ENCODE measurements at places on chromosomes 3 and 15.

- DNase-seq: no peak
Observed at GRCh38 chr3:29639578-29640290, 358.9 kb downstream of the RBMS3 start.

GRCh38 chr3:157494581-157495281 lies 8.5 kb downstream of the VEPH1 start:
- DNase-seq: no peak

GRCh38 chr15:70354346-70354905 lies 256.7 kb upstream of the TLE3 start:
- no peak for DNase-seq

DNA sequence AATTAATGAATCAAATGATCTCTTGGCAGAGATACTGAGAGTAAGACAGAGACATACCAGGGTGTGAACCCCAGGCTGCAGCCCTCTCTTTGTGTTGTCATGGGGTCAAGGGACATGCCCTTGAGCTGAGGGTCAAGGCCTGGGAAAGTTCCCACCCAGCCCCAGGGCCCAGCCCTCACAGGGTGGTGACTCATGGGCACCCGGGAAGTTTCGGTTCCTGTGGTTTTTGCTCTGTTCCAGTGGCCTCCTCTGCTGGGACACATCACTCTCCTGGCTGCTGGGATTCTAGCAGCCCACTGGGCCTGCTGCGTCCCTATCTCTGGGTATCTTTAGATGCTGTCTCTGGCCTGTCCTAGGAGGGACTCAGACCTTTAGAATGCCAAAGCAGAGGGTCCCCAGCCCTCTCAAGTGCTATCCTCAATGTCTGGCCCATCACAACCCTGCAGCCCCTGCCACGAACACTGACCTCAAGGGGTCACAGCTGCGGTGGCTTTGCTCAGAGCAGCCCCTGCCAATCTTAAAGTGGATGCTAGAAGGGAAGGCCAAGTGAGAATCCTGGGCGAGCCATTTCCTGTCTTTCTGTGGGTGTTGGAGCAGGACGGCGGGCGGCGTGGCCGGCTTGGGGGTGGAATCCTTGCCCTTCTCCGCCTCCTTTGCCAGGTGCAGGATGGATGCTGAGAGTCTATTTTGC lies 148.4 kb upstream of the TLE3 start:
- DNase-seq: no peak

DNA sequence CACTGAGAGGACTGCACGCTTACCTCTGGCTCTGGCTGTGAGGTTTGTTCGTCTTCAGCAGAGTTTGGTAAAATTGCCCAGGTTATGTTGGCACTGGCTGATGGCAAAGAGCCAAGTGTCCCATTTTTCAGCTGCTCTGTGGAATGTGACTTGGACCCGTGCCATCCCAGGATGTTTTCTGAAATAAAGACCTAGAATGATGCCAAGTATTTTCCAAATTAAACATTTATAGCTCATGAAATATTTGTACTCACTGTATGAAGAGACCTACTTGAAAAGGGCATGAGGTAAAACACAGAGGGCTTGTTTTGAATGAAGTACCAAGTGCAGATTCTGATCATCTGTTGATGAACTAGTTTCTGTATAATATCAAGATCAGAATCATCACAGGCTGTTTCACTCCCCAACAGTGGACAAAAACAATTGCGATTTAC lies 200.5 kb downstream of the STT3B start:
- DNase-seq: no peak

- DNase-seq: no peak
Observed at GRCh38 chr3:186760897-186761447, 22.4 kb upstream of the EIF4A2 start.

DNA sequence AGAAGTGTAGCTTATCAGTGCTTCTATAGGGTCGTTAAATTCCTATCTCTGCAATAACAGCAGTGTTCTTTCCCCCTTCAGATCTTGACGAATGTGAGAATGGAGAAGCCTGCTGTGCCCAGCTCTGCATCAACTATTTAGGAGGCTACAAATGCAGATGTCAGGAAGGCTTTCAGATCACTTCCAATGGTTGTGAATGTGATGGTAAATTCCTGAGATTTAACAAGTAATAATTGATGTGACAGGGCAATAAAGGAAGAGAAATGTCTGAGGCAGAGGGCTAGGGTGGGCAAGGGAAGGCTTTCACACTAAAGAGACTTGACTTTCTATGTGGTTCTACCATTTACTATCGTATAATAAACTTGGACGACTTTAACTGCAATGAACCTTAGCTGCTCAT lies 711.7 kb upstream of the GOLIM4 start:
- no peak for DNase-seq

GRCh38 chr3:67384016-67384415 lies 270.4 kb downstream of the SUCLG2 start:
- no peak for DNase-seq

GRCh38 chr3:107690522-107691138 lies 167.9 kb downstream of the BBX start:
- no peak for DNase-seq

DNA sequence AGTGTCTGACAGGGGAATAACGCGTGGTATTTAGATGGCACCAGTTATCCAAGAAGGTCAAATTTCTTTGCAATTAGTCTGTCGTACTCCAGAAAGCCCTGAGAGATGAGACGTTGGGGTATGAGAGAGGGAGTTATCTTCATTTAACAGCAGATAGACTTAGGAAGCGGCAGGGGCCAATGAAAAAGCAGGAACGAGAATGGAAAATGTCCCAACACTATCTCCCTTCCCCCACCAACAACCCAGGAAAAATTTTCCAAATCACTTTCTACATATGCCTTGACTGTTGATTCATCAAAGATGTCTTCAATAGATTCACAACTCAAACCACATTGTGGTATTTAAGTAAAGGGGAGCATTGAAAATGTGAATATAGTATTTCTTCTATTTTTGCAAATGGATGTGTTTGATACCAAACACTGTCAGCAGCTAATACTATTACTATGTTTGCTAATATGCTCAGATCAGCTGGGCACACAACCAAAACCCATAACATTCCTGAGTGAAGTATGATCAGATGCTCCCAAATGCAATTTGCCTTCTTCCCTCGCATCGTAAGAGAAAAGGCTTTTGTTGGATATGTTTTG lies 13.3 kb upstream of the GREM1 start:
- no peak for DNase-seq

DNA sequence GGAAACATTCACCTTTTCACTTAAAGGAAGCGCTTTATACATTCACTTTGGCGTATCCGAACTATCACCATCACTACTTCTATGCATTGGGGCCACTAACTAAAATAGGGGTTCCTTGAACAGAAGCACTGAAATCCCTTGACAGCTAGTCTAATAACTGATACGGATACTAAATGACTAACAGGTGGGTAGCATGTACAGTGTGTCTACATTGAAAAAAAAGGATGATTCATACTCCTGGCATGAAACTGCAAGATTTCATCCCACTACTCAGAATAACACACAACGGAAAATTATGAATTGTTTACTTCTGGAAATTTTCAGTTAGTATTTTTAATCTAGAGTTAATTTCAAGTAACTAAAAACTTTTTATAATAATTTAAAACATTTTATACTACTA lies 96.7 kb downstream of the SMARCC1 start:
- no peak for DNase-seq

DNA sequence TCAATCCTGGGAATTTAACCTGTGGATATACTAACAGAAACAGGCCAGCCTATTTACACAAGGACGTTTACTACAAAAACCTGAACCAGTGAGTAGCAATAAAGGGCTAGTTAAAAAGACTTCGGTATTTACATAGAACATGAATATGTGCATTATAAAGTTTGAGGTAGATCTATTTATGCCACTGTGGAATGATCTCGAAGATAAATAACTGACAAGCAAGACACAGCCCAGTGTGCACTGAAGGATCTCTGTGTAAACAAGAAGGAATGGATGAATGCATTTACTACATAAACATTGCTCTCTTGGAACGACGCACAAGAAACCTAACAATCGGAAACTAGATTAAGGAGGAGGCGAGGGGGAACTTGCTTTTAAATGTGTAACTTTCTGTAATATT lies 132.0 kb upstream of the NSMCE3 start:
- DNase-seq: no peak

- DNase-seq: no peak
Observed at GRCh38 chr3:89098964-89099585, 8.3 kb upstream of the EPHA3 start.

- peak; percentile 54 for DNase-seq
Observed at GRCh38 chr3:194139071-194139813, 3.3 kb downstream of the HES1 start.

- no peak for DNase-seq
Observed at GRCh38 chr15:39127151-39127790, 453.6 kb upstream of the THBS1 start.

- DNase-seq: peak; percentile 50
Observed at GRCh38 chr3:13584901-13585300, 36.0 kb downstream of the FBLN2 start.

GRCh38 chr3:125428216-125428830 lies 53.2 kb upstream of the ZNF148 start:
- DNase-seq: no peak

DNA sequence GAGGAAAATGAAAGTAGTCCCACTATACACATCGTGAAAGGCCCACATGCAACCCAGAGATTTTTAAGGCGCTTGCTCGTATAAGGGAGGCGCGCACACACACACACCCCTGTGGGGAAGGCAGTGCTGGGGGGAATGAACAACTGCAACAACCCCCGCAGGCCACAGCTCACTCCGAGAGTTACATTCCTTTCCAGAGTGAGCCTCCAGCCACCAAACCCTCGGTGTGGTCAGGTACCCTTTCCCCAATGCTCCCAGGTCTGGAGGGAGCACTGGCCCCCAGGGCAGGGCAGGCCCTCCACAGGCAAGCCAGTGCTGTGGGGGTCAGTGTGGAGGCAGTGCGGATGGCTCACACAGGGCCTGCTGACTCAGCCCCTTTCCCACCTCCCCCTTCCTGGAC lies 115.6 kb downstream of the OCA2 start:
- DNase-seq: no peak

GRCh38 chr15:28273873-28274610 lies 47.9 kb downstream of the HERC2 start:
- DNase-seq: no peak

Data from Right ventricle myocardium inferior (tissue), 1 donor.